ENCODE measurements at places on chromosomes 5 and 9.

GRCh38 chr5:72013766-72014624 is 93.3 kb upstream of the MAP1B start:
- no peak for DNase-seq

DNA sequence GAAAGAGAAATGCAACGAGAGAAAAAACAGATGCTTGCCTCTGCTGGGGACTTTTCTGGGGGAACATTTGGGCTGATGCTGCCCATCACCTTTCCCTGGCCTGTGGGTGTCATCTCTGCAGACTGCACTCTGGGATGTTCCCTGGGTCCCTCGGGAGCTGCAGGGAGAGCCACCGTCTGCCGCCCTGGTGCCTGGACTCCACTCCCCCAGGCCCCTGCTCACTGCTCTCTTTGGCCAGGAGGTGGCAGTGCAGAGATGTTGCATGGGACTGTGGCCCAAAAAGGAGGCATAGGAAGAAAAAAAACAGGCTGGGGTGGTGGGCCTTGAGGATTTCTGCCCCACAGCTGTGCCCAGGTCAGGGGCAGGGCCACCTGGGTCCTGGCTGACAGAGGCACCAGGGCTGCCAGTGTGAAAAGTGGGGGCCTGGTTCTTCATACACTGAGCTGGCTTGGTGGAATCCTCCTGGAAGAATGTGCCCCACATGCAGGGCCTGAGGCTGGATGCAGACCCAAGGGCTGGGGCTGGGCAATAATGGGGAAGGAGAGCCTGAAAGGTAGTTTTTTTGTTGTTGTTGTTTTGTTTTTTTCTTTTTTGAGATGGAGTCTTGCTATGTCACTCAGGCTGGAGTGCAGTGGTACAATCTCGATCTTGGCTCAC is 353.6 kb downstream of the SLIT3 start:
- no peak for DNase-seq

GRCh38 chr5:38612851-38613250 is 56.4 kb upstream of the LIFR start:
- no peak for DNase-seq

DNA sequence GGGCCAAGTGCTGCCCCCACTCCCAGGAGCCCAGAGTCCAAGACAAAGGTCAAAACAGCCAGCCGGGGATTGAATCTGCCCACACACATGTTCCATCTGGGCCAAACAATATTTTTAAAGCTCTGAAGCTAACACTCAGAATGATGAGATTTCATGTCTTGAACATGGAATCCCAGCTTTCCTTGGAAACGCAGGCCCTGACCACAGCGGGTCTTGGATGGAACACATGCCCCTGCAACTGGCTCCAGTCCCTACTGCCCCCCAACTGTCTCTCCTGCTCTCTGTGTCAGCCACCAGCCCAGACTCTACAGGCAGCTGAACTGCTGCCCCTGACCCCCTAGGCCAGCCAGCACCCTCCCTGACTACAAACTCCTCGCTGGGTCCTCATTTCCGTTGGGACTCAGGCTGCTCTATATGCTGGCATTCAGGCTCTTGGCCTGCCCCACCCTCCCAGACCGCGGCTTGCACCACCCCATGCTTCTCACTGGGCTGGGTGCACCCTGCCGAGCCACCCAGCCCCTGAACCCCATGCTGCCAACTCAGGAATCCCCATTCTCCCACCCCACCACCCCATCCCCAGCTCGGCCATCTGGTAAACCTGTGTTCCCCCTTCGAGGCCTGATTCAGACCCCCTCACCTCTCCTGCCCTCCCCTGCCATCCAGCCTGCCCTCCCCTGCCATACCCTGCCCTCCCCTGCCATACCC is 71.7 kb downstream of the ADAMTS2 start:
- DNase-seq = no peak

DNA sequence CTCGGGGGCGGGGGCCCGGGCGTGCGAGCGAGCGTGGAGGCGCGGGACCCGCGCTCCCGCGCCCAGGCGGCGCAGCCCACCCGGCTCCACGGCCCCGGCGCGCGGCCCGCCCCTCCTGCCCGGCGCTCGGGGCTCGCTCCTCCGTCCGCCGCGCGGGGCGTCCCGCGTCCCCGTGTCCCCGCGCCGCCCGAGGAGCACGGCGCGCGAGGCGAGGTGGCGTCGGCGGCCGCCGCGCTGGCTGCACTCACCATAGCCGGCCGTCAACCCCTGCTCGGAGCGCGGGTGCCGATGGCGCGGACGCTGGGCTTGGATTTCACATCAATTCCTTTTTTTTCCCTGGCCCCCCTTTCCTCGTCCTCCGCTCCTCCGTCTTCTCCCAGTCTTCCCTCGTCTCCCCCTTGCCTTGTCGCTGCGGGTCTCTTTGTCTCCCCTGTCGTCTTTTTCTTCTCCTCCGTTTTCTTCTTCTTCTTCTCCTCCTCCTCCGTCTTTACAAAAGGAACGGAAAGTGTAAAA is 494 bp downstream of the PTCH1 start:
- no peak for DNase-seq

DNA sequence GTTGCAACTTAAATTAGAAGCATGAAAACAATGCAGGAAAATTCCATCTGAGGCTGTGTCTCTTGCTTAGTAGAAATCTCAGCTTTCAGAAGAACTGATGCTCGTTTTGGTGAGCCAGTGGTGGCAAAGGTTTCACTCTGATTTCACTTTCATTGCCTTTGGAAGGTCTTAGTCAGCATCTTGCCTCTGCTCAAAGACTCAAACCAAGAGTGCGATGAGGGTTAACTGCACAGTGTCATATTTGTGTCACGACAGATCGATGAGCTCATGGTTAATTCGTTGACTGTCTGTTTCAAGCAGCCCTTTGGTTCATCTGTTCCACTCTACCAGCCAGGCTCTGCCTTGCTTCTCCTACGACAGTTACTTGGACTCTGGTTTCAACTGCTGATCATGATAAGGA is 331.3 kb upstream of the KIF2A start:
- DNase-seq = no peak

DNA sequence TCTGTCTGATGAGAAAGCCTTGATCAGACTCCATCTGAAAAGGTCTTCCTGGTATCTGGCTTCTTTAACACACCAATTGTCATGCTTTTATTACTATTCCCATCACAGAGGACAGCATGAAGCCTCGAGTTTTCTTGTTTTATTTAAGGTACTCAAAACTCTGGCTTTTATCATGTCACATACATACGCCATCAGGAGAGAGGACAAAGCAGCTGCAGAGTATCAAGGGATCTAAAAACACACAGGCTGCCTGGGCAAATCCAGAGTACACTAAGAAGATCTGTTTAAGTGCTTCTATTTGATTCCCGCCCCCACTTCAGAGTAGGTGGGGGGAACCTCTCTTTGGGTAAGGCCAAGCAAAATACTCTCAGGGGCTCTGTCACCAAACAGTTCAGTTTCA is 277.2 kb downstream of the SPOCK1 start:
- no peak for DNase-seq

DNA sequence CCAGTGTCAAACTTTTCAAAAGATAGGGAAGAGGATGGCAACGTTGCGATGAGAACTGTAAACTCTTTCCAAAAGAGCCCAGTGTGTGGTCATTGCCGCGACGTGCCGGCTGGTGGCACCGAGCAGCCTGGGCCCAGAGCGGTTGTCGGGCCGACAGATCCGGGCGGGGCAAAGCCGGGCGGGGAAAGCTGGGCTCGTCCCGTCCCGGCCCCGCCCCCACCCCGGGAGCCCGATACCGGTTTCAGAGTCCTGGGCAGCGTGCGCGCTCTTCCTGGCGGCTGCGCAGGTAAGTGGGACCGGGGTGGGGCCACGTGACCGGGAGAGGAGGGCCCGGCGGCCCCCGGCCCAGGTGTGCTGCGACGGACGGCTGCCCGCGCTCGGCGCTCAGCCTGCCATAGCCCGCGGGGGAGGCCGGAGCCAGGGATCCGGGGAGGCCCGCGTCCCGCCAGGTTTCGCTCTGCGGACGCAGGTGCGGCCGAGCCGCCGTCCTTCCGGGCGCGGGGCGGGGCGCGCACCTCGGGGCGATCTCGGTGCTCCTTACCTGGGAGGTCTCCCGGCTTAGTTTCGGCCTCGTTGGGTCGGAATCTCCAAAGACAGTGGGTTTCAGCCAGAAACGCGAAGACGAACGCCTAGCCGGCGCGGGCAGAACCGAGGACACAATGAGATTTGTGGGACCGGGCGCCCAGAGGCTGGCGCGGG is at the start of gene MARVELD2:
MARVELD2 (plus strand) TSS at position 232 of the 699 bp plus-strand sequence. CDS start 4,270 bp downstream, outside the sequence.
- DNase-seq = peak; percentile 5

DNA sequence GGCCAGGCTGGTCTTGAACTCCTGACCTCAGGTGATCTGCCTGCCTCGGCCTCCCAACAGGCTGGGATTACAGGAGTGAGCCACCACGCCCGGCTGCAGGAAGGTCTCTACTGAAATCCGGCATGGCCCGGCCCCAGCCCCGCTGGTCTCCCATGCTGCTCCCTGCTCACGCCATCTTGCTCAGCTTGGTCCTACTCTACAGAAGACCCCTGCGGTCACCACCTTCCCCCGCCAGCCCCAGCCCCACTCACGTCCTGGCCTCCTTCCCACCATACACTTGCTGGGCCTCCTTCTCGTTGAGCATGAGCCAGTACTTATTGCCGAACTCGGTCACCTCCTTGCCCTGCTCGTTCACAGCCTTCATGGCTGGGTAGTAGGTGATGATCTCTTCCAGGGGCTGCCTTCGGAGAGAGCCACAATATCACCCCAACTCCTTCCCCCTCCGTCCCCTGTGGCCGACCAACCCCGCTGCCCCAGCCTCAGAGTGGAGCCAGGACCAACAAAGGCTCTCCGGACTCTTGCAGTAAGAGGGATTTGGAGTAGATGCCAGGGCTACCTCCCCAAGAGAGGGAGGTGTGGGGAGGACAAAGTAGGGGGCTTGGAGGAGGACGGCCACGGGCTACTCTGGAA is 4.0 kb downstream of the PTGES2 start:
- DNase-seq = no peak

- DNase-seq = no peak
These were observed 215.1 kb upstream of the NREP start for GRCh38 chr5:111972080-111972479.

DNA sequence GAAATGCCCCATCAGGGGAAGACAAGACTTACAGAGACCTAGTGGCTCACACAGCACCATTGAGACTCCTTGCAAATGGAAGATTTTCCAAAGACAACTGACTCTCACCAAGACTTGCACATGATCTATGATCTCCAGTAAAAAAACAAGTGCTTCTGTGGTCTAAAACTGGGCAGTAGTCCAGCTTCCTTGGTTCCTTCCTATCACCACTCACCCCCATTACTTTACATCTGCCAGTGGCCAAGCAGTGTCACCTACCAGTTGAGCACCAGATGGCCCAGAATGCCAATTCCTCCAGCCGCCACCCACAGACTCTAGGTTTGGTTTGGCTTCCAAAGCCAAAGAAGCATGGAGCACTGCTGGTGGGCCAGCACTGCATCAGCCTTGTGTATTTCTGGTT is 47.7 kb downstream of the SH3TC2 start:
- no peak for DNase-seq

- no peak for DNase-seq
These were observed 5.7 kb upstream of the BHMT start for GRCh38 chr5:79105868-79106267.

GRCh38 chr9:121748074-121748473 is 96.6 kb downstream of the DAB2IP start:
- DNase-seq = no peak

- no peak for DNase-seq
These were observed 25.3 kb upstream of the LTC4S start for GRCh38 chr5:179768326-179769085.

- DNase-seq = no peak
These were observed 24.6 kb downstream of the SERINC5 start for GRCh38 chr5:80231243-80231642.

GRCh38 chr5:168683247-168683926 is 104.2 kb upstream of the PANK3 start:
- DNase-seq = peak; percentile 23

DNA sequence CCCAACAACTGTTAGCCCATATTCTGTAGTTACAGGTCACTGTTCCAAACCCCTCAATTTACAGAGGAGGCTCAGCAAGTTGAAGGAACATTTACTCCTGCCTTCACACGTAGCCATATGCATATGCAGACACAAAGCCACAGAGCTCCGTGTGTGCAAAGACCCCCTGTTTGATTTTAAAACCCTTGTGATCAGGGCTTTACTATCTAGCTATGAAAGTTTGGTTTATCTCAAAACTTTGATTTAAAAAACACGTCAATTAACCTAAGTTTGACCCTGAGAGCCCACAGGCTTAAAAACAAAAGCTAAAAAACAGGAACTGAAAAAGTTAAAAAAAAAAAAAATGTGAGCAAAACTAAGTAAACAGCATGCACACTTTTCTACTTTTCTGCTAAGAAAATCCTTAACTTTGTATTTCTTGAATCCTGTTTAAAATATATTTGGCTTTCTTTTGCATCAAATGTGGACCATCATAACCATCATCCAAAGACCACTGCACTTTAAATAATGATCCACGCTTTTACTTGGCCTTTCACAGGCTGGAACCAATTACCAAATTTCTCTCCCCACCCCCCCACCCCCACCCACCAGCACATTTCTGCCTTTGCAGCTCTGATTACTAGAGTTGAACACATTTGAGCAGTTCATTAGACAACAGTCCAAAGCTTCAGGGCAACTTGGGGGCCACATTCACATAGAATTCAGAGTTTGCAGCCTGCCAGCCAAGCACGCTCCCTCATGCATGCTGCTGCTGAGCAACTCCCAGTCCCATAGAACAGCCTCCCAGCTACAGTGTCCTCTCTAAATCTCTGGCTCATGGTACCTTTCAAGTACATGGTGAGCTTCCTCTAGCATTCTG is 128.8 kb upstream of the MAP3K1 start:
- DNase-seq = no peak

- DNase-seq = no peak
These were observed 1.5 kb upstream of the RETREG1 start for GRCh38 chr5:16618138-16618897.

- DNase-seq = no peak
These were observed 79.5 kb upstream of the ZNF608 start for GRCh38 chr5:124825983-124826337.

- no peak for DNase-seq
These were observed 6.4 kb upstream of the RALGDS start for GRCh38 chr9:133127340-133127981.

DNA sequence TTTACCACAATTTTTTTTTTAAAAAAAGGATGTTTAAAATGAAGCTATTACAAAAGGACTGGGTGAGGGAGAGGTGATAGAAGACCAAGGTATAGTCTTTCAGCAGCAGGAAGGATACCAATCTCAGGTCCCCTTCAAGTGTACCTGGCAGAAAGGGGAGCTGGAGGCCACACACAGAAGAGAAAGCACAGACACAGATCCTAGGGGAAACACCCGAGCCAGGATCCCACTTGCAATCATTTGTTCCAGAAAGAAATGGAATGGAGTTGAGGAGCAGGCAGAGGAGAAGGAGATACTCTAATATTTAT is 5.6 kb downstream of the GNPDA1 start:
- DNase-seq = no peak

GRCh38 chr9:132903574-132904492 is 25.1 kb downstream of the SPACA9 start:
- no peak for DNase-seq

- DNase-seq = no peak
These were observed 12.1 kb downstream of the CCL28 start for GRCh38 chr5:43400082-43400481.

- DNase-seq = no peak
These were observed 53.0 kb downstream of the BNC2 start for GRCh38 chr9:16817514-16817913.

Measured in stimulated activated CD8-positive, alpha-beta memory T cell treated with anti-CD3 and anti-CD28 coated beads, Interleukin-15, amount 100 ng/mL, for 48 hours (primary cell).